ENCODE measurements at places on chromosomes 1 and 21.

DNA sequence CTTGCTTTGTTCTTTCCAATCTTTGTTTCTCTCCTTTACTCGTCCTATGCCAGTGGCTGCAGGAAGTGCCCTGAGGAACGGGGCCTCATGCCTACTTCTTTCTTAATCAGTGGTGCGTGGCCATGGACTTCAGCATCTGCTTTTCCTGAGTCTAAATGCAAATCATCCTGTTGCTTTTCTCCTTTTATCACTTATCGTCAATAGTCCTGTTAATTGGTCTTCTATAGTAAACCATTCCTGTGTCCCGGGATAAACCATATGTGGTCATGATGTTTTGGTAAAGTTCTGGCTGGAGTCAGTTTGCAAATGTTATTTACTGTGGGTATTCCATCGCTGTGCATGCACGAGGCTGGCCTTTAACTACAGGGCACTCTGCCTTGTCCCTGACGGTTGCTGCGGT lies 47.5 kb downstream of the AGPAT3 start:
- DNase-seq, result no peak

GRCh38 chr1:36881541-36881940 lies 152.8 kb downstream of the GRIK3 start:
- no peak for DNase-seq

DNA sequence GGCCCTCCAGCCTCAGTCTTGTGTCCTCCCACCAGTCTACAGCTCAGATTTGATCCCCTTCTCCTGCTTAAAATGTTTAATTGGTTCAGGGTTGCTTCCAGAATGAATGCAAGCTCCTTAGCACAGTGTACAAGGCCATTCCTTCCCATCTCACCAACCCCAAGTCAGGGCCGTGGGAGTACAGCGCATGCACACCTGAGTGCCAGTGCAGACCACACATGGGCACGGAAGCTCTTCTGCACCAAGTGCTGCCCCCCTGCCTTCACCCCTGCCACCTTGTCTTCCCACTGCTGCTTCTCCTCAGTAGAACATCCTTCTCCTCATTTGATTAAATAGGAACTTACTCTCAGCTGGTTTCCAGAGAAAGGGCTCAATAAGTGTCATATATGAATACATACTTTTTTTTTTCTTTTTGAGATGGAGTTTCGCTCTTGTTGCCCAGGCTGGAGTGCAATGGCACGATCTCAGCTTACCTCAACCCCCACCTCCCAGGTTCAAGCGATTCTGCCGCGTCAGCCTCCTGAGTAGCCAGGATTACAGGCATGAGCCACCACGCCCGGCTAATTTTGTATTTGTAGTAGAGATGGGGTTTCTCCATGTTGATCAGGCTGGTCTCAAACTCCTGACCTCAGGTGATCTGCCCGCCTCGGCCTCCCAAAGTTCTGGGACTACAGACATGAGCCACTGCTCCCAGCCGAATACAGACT lies 9.3 kb downstream of the PMF1 start:
- no peak for DNase-seq

GRCh38 chr1:200437556-200438203 lies 27.8 kb upstream of the ZNF281 start:
- no peak for DNase-seq

GRCh38 chr1:20604678-20605077 lies 15.8 kb downstream of the CDA start:
- DNase-seq, result no peak

DNA sequence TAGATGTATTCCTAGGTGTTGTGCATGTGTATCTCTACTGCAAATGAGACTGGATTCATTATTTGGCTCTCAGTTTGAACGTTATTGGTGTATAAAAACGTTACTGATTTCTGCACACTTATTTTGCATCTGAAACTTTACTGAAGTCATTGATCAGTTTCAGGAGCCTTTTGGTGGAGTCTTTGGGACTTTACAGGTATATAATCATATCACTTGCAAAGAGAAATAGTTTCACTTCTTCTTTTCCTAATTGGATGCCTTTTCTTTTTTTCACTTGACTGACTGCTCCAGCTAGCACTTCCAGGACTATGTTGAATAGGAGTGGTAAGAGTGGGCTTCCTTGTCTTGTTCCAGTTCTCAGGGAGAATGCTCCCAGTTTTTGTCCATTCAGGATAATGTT lies 252.2 kb downstream of the SMYD3 start:
- no peak for DNase-seq

GRCh38 chr1:8162168-8162567 lies 136.1 kb upstream of the ERRFI1 start:
- no peak for DNase-seq

- DNase-seq, result no peak
Measured at GRCh38 chr21:33977017-33977720, 61.6 kb upstream of the ATP5PO start.

DNA sequence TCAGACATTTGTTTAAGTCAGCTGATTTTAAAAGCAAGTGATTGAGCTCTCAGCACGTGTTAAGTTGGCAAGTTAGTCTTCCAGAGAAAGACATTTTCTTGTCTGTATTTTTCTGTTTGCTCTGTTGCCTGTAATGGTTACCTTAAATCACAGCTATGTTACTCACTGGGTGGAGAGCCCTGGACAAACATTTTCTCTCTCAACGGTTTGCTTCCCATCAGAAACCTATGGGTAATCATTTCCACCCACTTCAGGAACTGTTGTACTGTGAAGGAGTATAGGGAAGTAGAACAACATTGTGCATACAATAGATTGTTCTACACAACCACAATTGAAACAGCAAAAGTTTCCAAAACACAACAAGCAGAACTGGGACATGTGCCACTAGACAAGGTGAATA lies 113.9 kb upstream of the DPT start:
- no peak for DNase-seq

DNA sequence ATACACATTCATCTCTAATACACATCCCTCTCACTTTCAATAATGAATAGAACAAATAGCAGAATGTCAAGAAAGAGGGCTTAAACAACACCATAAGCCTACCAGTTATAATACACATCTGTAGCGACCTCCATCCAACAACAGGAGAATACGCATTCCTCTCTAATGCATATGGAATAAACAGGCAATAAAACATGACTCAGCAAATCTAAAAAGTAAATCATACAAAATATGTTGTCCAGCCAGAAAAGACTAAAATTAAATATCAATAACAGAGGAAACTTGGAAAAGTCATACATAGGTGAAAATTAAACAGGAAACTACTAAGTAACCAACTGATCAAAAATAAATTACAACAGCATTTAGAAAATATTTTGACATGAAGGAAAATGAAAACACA lies 1127.5 kb upstream of the NCAM2 start:
- no peak for DNase-seq

- no peak for DNase-seq
Measured at GRCh38 chr21:26227130-26227529, 56.6 kb upstream of the APP start.

GRCh38 chr1:228900886-228901392 lies 165.7 kb downstream of the RHOU start:
- no peak for DNase-seq

DNA sequence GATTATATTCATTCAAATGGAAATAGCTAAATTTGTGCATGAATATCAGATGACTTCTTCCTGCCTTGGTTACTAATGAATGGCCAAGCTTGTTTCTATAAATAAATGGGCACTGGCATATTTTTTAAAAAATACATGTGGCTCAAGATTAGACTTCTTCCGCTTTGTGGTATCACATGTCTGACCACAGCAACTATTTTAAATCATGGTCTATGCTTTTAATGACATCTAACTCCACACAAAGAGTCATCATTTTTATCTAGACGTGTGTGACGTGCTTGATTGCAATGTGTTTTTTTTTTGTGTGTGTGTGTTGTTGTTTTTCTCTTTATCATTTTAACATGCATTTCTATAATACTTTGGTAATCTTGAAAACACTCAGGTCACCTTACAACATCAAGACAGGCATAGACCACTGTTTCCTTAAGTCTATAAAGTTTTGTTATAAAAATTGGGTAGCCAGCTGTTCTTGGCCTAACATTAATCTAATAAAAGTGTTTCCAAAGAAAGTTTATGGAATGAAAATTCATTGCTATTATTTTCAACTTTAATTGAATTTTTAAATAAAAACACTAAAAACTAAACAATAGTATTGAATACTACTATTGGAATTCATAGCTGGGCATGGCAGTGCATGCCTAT lies 29.5 kb downstream of the RGS1 start:
- no peak for DNase-seq

- no peak for DNase-seq
Measured at GRCh38 chr21:31675318-31675717, 15.8 kb downstream of the SOD1 start.

DNA sequence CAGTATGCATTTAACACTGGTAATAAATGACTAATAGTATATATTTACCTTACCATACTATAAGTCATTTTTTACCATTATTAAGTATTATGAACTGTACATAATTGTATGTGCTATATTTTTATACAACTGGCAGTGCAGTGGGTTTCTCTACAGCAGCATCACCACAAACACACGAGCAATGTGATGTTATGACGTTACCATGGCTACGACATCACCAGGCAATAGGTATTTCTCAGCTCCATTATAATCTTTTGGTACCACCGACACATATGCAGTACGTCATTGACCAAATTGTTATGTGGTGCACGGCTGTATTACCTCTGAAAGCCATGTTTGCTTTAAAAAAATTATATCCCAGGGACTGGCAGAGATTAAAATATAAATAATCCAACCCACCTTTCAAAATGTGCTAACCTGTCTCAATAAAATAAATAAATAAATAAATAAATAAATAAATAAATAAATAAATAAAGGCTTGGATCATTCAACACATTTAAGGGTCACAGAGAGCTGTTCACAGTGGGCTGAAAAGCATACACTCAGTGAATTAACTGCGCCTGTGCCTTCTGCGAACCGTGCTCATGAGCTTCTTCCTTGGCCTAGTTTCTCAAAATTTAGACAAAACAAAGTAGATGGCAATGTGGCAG lies 121.4 kb upstream of the SLC35F3 start:
- no peak for DNase-seq

- DNase-seq, result no peak
Measured at GRCh38 chr1:208162903-208163302, 81.3 kb downstream of the PLXNA2 start.

DNA sequence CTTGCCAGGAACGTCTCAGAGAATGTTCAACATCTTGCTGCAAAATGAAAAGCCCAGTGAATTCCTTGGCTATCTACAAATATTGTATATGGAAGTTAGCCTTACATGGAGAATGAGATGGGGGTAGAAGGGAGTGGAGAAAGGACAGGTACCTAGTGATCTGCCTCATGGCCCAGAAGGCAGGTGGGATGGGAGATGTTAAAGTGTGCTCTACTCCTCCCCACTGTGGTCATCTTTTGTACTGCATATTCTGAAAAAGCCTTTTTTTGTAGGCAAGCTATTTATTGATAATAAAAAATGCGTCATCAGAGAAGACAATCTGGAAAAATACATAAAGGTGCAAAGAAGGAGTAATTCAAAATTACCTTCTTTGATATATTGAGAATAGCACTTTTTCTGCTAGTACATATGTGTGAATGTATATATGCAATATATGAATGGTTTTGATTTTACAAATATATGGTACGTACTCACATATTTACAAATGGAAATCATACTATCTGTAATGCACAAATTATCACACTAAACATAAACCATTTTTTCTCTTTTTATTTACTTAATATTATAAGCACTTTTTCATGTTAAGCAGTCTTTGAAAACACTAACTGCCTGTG lies 19.1 kb upstream of the SLC5A9 start:
- DNase-seq, result no peak

- DNase-seq, result peak; percentile 87
Measured at GRCh38 chr21:44297525-44298290, 2.1 kb upstream of the PFKL start.

DNA sequence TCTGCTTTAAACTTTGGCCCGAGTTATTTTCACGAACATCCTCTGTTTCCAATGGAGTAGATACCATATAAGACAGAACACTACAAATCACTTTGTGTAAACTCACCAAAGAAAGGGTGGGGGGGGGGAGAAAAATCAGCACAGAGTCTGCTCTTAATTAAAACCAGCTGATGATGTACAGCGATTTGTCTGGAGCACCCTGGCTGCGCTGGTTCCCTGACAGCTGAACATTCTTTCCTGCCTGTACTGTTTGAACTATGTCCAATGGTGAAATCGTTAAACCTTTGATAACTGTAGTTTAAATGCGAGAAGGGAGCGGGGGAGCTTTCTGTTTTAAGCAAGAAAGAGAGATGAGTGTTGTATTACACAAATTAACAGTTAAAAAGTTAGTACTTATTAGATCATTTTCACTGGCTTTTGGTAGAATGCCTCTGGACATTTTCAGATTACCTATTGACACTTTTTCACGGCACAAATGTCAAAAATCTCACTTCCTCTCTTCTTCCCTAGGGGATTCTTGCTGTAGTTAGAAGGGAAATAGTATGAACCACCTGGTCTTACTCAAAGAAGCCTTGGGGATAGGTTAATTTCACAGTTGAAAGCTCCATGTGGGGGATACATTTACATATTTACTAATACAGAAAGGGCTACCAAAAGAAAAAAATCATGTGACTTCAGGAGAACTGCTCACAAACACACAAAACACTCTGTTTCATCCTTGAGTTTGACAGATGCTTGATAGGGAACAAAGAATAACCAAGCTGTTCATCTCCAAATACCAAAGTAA lies 140.2 kb upstream of the RUNX1 start:
- no peak for DNase-seq

GRCh38 chr1:183986941-183987340 lies 50.6 kb downstream of the COLGALT2 start:
- DNase-seq, result no peak

- no peak for DNase-seq
Measured at GRCh38 chr1:107244709-107245500, 104.1 kb downstream of the NTNG1 start.

DNA sequence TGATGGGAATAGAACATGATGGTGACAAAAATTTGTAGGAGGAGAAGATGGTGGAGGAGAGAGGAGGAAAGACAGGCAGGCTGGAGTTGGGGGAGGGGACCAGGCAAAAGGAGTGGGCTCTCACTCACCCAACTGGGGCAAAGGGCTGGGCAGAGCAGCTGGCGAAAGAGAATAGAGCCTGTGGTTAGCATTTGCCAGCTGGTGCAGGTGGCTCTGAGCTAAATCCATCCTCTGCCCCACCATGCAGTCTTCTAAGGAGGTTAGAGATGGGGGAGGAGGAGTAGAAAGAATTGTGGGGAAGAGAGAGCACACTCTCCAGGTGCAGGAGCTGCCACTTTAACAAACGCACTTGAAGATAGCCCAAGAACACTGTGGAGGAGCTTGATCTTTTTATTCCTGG lies 27.6 kb upstream of the SLAMF1 start:
- no peak for DNase-seq

DNA sequence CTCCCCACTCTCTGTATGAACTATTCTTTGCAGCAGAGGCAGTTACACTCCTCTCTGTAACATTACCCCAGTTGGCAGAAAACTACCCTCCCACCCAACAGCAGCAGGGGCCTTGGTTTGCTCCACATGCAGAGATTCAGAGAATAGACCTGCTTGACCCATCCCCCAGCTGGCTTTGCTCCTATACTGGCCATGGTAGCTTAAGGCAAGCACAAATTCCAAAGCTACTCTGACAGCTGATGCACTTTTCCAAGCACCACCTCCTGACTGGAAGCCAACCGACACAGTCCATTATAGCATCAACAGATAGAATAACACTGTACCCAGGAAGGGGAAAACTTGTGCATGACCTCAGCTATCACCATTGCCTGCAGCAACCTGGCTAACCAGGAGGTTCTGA lies 846.5 kb upstream of the NCAM2 start:
- DNase-seq, result no peak

Measured in Caco-2 (cell line).